ENCODE measurements at places on chromosomes 11 and 22. TPM values are rescaled to one million over a fixed set of nuclear protein-coding genes. Genes with fewer than 3 reads are reported as not detected.

DNA sequence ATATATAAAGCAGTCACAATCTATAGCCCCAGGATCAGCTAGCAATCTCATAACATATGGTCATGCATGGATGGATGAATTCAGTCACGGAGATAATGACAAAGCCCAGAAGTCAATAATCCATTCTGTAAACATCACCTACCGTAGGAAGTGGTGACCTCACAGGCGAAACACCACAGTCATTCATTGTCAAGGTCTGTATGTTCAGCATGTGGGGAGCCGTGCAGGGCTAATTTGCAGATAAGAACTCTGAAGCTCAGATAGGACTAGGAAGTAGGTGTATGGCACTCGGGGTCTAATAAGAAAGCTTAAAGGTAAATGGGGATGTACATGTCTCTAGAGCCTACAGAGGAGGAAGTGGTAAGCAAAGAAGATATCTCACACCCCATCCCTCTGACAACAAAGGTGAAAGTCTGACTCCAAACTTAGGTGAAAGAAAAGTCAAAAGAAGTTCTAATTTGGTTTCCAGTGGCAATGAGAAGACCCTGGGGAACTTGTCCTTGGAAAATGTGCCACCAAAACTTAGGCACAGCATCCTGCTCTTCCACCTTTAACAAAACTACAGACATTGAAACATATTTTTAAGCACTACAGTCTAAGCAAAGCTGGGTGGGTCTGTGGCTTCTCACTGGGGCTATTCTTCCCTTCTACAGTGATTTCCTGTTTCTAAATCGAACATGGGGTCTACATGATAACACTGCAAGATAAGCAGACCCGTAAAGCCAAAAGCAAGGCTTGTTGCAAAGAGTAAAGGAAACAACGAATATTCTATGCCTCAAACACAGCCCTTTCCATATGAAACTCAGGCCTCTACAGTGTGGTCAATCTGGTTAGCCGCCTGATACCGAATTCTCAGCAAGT is 5.2 kb downstream of the CRTAM start:
- no peak for DNase-seq

DNA sequence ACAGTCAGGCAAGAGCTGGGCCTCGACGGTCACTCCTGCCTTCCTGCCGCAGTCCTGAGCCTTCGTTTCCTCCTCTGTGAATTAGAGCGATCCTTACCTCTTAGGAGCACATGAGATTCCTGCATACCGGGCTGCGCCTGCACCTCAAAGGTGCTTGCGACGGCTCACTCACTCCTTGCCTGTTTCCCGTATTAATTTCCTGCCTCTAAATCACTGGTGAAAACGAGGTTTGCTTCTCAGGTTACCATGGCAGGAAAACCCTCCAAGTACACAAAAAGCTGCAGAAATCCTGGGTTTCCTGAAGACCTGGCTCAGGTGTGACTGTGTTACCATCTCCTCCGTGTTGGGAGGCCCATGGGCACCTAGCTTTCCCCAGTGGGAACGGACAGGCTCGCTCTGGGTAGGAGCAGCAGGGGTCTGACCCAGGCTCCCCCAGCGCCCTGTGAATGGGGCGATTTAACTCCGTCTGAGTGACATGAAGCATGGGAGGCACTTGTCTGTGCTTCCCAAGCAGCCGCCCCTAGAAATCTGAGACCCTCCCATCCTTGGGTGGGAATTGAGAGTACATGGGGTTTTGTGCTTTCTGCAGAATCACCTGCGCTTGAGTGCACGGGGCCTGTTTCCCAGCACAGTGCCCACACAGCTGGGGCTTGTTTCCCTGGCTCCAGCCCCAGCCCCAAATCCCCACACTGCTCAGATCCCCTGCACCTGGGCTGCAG is 64.8 kb downstream of the PHF21B start:
- no peak for DNase-seq

GRCh38 chr11:94314064-94314463 is 9.7 kb downstream of the IZUMO1R start:
- DNase-seq, result no peak

DNA sequence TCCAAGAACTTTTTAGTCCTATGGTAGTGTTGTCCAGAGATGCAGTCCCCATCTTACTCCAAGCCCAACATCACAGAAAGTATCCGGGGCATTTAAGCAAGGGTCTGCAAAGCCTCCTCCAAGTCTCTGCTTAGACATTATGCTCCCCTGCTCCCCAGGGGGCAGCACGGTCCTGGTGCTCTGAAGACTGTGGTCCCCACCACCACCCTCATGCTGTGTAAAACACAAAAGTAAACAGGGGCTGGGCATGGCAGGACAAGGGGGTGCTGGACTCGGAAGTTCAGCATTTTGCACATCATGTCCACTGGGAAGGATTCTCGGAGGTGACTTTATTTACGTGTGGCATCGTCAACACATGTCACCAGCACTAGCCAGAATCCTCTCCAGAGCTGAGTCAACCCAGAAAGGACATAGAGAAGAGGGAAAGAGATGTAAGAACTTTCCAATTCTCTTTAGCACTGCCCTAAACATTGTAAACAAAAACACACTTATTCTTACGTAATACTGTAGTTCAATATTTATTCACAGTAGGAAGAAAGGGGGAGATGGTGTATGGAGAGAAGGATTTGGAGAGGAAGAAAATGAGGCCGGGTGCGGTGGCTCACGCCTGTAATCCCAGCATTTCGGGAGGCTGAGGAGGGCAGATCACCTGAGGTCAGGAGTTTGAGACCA is 37.7 kb downstream of the TCIRG1 start:
- no peak for DNase-seq

Gene MYRF
- total RNA-seq, result 10.7 TPM

Gene C11orf21
- total RNA-seq, result not detected

GRCh38 chr11:101215069-101215468 is 85.5 kb upstream of the PGR start:
- DNase-seq, result no peak

GRCh38 chr22:36211237-36211861 is 9.7 kb upstream of the APOL4 start:
- no peak for DNase-seq

Gene CARS1
- 47.5 TPM for total RNA-seq

DNA sequence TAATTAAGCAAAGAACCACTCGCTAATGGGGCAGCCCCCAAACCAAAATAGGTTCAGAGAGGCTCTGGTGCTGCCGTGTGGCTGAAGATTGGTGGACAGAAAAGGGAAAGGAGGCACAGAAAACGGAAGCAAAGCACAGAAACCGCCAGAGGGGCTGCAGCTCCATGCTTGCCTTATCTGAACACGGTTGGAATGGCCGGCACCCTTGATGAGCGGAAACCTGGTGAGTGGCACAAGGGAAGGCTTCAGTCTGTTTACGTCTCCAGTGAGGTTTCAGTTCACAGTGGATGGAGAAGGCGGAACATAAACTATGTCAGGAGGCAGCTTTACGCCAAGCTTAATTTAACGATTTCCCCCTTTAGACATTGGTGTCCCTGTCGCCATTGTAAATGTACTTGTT is 5.2 kb upstream of the PRR33 start:
- no peak for DNase-seq

GRCh38 chr11:27672836-27673464 is 27.3 kb downstream of the BDNF start:
- no peak for DNase-seq

Gene CCDC15
- total RNA-seq, result 2.5 TPM

Gene MUC5AC
- total RNA-seq, result not detected

DNA sequence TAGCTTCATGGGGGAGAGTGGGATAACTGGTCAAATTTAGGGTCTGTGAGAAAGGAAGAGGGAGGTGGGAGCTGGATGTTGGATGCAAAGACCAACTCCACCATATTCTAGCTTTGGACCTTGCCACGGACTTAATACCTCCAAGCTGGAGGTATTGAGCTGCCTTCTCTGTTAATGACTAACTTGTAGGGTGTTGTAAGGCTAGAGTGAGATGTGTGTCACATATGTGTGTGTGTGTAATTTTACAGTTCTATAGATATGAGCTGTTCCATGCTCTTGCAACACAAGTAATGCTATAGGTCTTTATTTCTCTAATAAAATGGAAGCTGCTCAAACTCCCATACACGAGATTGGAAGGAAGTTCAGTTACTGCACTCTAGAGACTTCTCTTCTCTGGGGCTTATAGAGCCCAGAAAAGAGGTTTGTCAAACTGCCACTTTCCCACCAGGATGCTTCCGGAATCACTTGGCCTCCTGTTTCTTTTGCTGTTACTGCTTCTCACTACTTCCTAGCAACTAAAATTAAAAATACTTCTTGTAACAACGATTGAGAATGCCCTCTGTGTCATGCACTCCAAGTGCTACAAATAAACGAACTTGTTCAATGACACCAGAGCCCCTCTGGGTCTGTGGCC is 16.0 kb upstream of the FJX1 start:
- DNase-seq, result no peak

DNA sequence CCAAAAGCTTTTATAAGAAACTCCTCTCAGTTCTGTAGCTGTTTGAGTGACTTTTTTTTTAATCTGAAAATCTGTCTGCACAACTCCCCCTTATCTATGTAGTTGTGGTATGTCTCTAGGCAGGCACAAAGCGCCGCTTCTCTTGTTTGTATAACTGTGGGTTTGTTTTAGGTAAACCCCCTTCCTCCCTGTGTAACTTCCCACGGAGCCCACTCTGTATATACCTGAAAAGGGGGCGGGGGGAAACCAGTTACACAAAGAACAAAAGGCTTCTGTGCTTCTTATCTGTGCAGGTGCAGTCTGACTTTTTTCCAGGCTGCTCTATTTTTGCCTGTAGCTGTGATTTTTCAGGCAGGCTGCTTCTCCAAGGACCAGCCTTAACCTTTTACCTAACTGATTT is 13.2 kb downstream of the OR10AG1 start:
- DNase-seq, result no peak

Gene MMP13
- not detected for total RNA-seq

- no peak for DNase-seq
Measured at GRCh38 chr22:29673361-29674066, 46.3 kb upstream of the CABP7 start.

DNA sequence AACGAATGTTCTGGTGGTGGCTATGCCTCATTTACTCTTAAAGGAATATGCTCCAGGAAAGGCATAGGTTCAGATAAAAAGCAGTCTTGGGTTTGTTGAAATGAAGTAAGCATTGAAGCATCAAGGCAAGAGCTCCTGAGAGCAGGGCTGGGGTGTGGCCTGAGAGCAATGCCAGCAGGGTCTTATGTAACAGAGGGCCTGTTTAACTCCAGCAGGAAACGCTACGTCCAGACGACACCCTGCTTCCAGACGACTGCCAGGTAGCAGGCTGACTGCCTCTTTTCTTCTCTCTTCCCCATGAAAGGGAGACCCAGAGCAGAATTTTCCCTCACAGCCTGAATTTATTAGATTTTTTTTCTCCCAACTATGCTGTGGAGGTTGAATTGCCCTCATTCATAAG is 127.2 kb upstream of the SLC5A12 start:
- no peak for DNase-seq

DNA sequence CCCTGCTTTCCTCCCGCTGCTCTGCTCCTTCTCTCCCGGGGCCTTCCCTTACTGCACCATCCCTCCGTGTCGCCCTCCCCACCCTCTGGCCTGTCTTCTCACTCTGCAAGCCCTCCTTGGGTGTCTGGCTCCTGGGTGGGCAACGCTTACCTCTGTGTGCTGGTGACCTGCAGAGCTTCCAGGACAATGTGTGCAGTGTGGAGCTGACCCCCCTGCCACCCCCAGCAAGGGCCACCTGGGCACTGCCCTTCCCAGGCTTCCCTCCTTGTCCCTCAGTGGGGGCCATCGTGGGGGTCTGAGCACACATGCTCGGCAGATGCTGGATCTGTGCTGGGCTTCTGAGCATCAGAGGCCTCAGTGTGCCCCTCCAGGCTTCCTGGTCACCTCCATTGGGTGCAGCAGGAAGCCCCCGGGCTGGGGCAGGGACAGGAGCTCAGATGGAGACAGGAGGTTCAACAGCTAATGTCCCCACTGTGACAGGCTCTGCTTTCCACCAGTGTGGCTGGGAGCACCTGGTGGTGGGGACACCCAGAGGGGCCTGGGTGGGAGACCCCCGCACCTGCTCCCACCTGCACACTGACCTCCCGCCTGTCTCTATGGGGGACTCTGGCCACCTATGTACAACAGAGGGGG is 7.8 kb upstream of the BRSK2 start:
- no peak for DNase-seq

DNA sequence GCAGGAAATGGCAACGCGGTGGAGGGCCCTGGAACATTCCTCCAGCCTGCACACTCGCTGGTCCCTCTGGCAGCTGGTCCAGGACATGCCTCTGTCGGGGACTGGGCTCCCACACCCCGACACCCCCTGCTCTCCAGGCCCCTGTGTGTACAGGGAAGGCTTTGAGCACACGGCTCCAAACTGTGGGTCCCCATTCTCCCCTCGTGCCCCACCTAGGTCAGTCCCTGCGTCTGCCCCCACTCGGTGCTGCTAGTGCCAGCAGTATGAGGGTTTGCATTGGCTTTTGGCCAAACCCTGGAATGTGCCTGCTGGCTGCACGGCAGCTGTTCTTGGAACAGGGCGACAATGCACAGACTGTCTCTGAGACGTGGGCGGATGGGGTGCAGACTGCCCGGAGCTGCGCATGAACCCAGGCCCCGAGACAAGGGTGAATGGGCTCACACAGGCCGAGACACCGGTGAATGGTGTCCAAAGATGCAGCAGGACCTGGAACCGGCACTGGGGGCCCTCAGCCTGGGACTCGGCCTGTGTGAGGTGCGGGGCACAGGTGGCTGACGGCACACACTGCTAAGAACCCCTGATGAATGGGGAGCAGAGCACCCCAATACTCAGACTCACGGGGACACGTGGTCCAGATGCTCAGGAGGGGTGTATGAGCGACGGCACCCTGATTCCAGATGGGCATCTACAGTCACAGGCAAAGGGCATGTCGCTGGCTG is 7.5 kb upstream of the SYT8 start:
- peak; percentile 2 for DNase-seq

Gene RAG2
- total RNA-seq, result not detected

- DNase-seq, result no peak
Measured at GRCh38 chr11:95444309-95445241, 213.6 kb upstream of the SESN3 start.

Gene SORL1
- 1.9 TPM for total RNA-seq

Gene MPZL2
- total RNA-seq, result 31.9 TPM

- DNase-seq, result no peak
Measured at GRCh38 chr11:130636722-130637464, 188.4 kb downstream of the ADAMTS15 start.

Gene NPAS4
- total RNA-seq, result not detected

DNA sequence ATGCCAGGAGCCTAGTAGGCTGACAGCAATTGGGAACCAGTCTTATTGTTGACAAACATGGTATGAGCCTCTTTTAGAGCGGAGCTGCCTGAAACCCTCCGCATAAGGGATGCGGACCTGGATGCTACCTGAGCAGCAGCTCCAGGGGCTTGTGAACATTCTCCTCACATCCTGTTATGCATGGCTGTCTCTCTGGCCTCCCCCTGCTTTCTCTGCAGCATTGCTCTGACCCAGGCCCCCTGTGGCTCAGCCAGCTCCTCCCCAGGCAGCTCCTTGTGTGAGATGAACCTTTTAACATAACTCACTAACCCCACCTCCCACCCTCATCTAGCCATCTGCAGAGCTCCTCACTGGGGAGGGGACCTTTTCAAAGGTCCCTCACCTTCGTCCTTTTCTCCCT is 6.0 kb downstream of the BMAL1 start:
- no peak for DNase-seq

Gene TSPAN32
- total RNA-seq, result not detected

Gene DRD2
- not detected for total RNA-seq
